Stimulated activated CD8-positive, alpha-beta memory T cell treated with anti-CD3 and anti-CD28 coated beads, Interleukin-2, amount 100 ng/mL, for 1 hour (primary cell): ENCODE measurements at places on chromosomes 3 and 15.

DNA sequence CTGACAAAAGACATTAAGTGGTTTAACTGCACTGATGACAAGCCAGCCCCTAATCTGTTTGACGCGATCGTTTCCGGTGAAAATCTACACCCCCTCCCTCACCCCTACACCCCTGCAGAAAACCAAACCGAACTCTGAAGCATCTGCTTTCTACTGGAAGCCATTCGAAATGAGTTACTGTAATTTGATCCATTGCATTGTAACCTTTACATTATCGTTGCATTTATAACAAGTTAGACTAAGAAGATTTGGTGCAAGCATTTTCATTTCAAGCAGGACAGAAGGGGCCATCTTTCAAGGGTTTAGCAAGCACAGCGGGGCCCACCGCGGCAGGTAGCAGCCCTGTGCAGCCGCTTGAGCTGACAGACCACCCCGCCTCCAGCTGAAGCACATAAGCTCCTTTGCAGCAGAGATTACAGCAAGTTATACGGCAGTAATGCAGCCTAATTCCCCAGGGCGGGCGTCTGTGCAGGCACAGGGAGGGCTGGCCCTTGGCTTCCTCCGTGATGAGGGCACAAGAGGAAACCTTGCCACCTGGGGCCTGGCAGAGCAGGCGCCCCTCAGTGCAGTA is 79.3 kb downstream of the CHSY1 start:
- no peak for DNase-seq

- DNase-seq: peak; percentile 55
These were observed at the start of gene SEMA4B for GRCh38 chr15:90201130-90201943. TSS of gene SEMA4B (plus strand) at chr15:90201330. CDS start at chr15:90201579, 249 bp downstream.

DNA sequence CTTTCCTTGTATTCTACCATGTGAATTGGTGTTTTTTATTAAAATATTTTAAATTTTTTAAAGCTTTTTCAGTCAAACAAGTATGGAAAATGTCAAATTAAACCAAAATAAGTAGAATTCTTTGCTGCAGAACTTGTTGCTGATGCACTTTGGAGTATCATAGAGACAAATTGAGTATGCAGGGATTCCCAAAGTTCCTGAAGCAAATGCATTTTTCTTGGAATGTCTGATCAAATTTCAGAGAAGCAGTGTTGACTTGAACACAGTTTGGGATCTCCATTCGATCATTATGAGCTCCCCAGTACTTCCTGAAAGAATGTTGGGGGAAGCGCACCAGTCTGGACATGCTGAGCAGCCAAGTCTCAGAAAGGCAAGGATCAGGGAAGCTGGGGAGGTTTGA is 517.8 kb upstream of the CFAP20DC start:
- DNase-seq: no peak

DNA sequence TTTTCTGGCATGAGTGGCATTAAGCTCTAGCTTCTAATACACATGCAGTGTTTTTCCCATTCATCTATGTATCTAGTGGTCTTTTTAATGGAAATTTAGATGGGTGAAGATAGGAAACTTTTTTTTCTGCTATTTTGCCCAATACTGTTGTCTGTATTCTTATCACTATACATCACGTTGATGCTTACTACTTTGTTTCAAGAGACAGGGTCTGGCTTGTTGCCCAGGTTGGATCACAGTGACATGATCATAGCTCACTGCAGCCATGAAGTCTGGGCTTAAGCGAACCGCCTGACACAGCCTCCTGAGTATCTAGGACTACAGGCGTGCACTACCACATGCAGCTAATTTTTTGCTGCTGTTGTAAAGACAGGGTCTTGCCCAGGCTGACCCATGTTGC is 84.6 kb downstream of the PEAK1 start:
- DNase-seq: no peak

DNA sequence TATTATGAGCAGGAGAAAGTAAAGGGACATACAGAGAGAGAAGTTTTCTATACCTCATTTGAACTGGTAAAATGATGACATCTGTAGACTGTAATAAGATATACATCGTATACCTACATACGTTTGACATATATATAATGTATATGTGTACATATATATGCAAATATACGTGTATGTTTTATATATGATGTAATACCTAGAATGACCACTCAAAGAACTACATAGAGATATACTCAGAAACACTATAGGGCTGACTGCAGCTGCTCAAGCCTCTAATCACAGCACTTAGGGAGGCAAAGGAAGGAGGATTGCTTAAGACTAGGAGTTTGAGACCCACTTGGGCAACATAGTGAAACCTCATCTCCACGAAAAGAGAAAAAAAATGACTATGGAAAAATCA is 48.5 kb upstream of the MCTP2 start:
- DNase-seq: no peak

- no peak for DNase-seq
These were observed 208.0 kb upstream of the BHLHE40 start for GRCh38 chr3:4771243-4771642.

DNA sequence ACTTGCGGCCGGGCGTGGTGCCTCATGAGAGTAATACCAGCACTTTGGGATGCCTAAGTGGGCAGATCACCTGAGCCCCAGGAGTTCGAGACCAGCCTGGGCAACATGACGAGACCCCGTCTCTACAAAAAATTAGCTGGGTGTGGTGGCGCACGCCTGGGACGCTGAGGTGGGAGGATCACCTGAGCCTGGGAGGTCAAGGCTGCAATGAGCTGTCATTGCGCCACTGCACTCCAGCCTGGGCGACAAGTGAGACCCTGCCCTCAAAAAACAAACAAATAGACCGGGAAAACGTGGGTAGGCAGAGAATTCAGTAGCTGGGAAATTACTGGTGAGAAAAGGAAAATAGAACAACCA is 667 bp downstream of the UMPS start:
- DNase-seq: no peak

GRCh38 chr3:118973050-118973449 is 61.6 kb downstream of the IGSF11 start:
- DNase-seq: no peak

DNA sequence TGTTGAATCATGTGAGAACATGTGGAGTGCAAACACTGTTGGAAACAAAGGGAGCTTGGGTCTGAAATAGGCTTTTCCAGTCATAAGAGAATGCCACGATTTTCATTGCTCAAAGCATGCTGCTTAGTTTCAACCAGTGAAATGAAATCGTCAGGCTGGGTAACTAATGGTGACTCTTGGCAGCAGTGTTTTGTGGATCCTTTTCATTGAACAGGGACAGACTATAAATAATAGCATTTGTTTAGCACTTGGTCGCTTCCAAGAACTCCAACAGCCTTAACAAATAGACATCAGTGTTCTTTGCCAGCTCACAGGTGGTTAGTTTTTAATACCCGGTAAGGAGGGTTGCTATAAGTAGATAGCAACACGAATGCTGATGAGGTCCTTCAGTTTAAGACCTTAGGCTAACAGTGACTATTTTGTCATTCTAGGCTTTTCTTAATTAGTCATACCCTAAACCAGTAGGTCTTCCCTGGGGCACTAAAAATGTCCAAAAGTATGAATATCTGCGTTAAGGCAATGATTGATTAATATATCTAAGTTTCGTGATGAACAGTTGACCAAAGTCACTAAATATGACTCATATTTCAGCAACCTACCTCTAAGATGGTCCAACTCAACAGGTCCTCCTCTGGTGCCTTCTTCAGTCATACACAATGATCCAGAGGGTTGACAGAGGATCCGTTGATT is 15.8 kb downstream of the TP63 start:
- DNase-seq: no peak

GRCh38 chr15:48858401-48858800 is 19.5 kb upstream of the EID1 start:
- DNase-seq: no peak

- no peak for DNase-seq
These were observed 34.2 kb downstream of the CIP2A start for GRCh38 chr3:108554913-108555571.

GRCh38 chr15:89514596-89515406 is 18.4 kb upstream of the RHCG start:
- no peak for DNase-seq

DNA sequence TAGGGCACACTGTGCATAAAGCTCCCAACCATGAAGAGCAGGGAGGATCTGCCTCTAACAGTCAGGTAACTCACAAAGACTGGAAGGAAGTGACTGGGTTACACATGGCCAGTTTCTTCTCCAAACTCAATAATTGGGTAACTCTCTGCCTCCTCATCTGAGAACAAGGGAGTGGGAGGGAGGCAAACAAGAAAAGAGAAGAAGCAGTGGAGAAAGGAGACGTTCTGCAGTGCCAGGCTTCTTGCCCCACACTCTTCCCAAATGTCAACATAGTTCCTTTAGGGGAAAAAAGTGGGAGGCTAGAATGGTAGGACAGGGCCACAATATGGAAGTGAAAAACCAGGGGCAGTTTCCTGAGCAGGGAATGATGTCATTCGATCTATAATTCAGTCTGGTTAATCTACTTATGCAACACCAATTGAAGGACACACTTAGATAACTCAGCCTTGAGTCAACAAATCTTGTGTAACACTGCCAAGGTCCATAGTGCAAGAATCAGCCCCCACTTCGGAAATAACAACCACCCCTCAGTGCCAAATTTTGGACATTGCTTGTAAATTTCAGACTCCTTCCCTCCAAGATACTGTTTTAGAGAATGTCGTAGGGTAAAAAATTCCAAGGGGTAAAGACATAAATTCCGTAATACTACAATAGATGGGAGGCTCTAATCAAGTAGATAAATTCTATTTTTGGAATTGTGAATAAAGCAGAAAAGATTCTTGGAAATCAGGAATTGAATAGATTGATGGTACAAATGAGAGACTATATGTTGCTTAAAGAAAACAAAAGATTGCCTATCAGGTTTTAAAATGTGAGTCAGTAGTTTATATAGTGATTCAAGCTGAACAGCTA is 143.0 kb downstream of the LPP start:
- no peak for DNase-seq

- DNase-seq: no peak
These were observed 7.2 kb downstream of the RTF1 start for GRCh38 chr15:41423979-41424659.

GRCh38 chr3:112560307-112560706 is 1.5 kb downstream of the ATG3 start:
- DNase-seq: no peak

- no peak for DNase-seq
These were observed 139.2 kb upstream of the MEF2A start for GRCh38 chr15:99426431-99427105.

GRCh38 chr15:85097250-85097649 is 115.6 kb downstream of the PDE8A start:
- DNase-seq: no peak

DNA sequence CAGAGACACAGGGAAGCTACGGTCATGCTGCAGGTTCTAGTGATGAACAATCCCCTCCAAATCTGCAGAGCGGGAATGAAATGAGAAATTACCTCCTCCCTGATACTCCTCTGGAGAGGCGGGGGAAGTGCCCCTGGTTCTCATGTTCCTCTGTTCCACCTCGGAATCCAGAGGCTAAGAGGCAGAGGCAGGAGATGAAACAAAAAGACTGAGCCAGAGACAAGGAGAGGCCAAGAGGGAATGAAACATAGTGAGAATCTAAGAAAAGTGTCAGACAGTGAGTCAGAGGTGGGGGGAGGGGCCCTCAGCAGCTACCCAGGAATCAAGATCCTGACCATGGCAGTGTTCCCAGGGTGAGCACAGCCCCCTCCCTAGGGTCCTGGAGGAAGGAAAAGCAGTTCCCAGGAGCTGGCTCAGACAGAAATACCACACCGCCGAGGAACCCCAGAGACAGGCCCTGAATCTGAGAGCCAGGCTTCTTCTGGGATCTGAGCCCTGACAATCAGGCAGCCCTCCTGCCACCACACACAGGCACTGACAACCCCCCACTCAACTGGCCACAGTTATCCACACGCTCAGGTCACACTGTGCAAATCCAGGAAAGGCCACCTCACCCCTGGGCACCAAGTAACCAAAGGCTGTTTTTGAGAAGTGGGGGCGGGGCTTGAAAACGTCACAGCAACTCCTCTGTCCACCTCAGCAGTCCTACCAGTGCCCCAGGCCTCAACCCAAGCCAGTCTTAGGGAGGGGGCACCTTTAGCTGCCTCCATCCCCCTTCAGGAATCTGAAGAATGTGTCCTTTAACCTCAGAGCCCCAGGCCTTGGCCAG is 2.4 kb downstream of the CSRNP1 start:
- no peak for DNase-seq

- no peak for DNase-seq
These were observed 9.7 kb upstream of the CHST2 start for GRCh38 chr3:143109861-143110260.

DNA sequence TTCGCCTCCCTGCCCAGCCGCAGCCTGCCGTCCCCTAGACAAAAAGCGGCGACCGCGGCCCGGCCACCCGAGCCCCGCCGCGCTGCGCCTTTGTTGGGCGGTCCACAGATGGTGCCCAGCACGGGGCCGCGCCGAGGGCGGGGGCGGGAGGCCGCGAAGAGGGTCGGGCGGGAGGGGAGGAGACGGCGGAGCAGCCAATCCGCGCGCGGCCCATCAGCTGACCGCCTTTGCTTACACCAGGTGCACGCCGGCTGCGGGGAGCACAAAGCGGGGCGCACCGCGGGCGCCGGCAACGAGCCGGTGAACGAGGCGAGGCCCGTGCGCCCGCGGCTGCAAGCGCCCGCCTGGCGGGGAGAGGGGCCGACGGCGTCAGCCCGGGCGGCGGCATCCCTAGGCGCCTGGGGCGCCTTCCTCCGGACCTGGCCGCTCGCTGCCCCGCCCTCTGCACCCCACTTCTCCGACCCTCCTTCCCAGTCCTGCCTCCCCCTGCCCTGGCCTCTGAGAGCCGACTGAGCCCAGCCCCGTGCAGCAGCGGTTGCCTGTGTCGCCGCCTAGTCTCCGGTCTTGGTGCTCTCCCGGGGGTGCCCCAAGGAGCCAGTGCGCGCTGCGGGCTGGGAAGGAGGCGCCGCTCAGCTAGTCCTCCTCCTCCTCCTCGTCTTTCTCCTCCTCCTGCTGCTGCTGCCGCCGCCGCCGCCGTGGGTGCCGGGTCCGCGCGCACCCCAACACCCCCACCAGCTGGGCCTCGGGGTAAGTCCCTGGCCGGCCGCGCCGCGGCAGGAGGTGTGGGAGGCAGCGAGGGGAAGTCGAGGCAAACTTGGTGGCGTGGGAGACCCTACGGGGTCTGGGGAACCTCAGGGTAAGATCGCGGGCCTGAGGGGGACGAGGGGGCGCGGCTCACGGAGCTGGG is at the start of gene LRRN1:
Gene LRRN1, plus strand, starts transcription at position 259 of the 907 bp plus-strand sequence. CDS start 45,211 bp downstream, outside the sequence.
- peak; percentile 22 for DNase-seq

- no peak for DNase-seq
These were observed 50.1 kb downstream of the P2RY1 start for GRCh38 chr3:152885076-152885475.

- no peak for DNase-seq
These were observed 959 bp downstream of the TPM1 start for GRCh38 chr15:63043335-63044076.

DNA sequence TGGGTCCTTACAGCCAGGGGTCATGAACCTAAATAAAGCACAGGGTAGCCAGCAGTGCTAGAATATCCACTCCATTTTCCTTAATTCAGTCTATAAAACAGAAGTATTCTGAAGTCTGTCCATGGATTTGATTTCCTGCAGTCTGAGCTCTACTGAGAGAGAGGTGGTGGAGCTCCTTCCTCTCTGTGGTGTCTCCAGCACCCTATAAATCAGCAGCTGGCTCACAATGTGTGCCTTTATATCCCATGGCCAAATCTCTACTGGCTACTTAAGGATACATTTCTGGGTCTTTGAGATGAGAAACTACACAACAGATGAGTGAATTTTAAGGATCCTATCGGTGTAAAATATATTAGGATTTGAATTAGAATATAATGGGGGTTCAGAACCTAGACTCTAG is 339.9 kb upstream of the RBMS3 start:
- DNase-seq: no peak

GRCh38 chr15:62641825-62642224 is 400.7 kb upstream of the TPM1 start:
- DNase-seq: no peak

- no peak for DNase-seq
These were observed 533.0 kb upstream of the SEMA6D start for GRCh38 chr15:47184003-47184907.

- DNase-seq: no peak
These were observed 125.8 kb downstream of the LPP start for GRCh38 chr3:188279502-188280335.
